Muscle of back (tissue), 13 donors: ENCODE measurements at places on chromosomes 12 and 14. TPM values are rescaled to one million over a fixed set of nuclear protein-coding genes. Genes with fewer than 3 reads are reported as not detected.

DNA sequence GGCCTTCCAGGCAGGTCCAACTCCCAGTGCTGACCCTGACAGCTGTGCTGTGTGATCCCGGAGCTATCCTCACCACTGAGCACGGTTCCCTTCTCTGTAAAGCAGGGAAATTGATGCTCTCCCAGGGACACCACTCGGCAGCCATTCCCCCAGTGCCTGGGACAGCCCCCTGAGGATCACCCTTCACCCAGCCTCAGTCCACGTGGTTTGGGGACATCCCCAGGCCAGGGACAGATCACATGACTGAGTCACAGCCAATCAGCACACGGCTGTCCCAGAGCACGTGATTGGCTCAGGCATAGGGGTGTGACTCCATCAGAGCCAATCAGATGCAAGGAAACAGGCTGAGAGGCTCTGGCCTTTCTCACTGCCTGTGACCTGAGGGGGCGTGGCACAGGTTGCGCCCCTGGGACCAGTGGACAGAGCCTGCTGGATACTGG, 68.8 kb upstream of the SFSWAP start:
- no peak for DNase-seq

DNA sequence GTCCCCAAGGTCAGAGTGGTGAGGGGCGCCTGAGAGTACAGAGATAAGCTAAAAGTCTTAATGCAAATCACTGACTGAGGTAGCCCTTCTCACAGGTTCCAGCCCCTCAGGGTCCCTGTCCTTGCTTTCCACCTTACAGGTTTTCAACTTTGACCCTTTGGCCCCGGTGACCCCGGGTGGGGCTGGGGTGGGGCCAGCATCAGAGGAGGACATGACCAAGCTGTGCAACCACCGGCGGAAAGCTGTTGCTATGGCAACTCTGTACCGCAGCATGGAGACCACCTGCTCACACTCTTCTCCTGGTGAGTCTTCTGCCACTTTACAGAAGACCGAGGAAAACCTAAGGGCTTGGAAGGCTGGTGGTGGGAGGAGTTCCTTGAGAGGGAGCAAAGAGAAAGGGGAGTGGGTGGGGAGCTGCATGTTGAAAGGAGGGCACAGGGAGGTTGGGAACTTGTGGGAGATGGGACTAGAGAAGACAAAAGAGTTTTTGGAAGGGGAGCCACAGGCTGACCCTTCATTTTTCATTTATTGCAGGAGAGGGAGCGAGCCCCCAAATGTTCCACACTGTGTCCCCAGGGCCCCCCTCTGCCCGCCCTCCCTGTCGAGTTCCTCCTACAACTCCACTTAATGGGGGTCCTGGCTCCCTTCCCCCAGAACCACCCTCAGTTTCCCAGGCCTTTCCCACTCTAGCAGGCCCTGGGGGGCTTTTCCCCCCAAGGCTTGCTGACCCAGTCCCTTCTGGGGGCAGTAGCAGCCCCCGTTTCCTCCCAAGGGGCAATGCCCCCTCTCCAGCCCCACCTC, 2.4 kb downstream of the MBD6 start:
- DNase-seq: no peak

GRCh38 chr12:121939992-121940766, 21.8 kb downstream of the CFAP251 start:
- DNase-seq: no peak

- no peak for DNase-seq
Observed at GRCh38 chr14:24944800-24945199, 105.1 kb downstream of the STXBP6 start.

The DACT1 gene
- polyA plus RNA-seq: 24.1 TPM

DNA sequence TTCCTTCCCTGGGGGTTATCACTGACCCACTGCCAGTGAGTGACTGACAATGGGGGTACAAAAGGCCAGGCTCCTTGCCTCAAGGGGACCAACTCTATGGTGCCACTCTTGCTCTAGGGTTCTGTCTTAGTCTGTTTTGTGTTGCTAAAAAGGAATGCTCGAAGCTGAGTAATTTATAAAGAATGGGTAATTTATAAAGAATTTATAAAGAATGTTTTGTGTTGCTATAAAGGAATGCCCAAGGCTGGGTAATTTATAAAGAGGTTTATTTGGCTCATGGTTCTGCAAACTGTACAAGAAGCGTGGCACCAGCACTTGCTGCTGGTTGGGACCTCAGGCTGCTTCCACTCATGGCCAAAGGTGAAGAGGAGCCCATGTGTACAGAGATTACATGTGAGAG, 15.8 kb upstream of the RASSF8 start:
- no peak for DNase-seq

DNA sequence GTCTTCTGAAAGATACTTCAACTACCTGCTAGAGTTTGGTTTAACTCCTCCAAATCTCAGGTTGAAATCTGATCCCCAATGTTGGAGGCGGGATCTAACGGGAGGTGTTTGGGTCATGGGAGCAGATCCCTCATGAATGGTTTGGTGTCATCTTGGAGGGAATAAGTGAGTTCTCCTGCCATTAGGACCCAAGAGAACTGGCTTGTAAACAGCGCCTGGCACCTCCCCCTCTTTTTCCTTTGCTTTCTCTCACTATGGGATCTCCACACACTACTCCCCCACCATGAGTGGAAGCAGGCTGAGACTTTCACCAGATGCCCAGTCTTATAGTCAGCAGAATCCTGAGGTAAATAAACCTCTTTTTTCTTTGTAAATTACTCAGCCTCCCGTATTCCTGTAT, 2.5 kb downstream of the CNIH1 start:
- DNase-seq: no peak

- no peak for DNase-seq
Observed at GRCh38 chr12:117049295-117049694, 49.9 kb downstream of the TESC start.

The NACA gene
- 1,664 TPM for polyA plus RNA-seq

The INHBC gene
- polyA plus RNA-seq: 0.31 TPM

DNA sequence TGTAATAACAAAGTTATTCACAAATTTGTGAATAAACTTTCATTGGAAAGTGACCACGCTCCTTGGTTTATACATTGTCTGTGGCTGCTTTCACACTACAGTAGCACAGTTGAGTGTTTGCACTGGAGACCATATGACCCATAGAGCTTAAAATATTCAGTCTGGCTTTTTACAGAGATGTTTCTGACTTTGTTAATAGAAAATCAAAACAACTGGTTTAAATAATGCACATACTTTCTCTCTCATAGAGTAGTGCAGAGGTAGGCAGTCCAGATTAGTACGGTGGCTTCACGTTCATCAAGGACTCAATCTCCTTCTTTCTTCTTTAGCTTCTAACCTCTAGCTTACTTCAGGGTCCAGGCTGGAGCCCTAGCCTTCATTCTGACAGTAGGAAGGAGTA, 36.2 kb downstream of the PSEN1 start:
- no peak for DNase-seq

The FAM186B gene
- polyA plus RNA-seq: 0.66 TPM

DNA sequence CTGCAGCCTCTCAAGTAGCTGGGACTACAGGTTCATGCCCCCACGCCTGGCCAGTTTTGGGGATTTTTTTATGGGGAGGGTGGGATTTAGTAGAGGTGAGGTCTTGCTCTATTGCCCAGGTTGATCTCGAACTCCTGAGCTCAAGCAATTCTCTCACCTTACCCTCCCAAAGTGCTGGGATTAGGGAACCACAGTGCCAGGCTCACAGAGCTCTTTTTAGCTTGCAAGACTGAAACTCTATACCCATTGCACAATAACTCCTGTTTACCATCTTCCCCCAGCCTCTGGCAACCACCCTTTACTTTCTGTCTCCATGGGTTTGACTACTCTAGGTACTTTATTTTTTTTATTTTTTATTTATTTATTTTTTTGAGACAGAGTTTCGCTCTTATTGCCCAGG, 25.7 kb upstream of the CDK17 start:
- DNase-seq: no peak

GRCh38 chr14:22566845-22567244, 22.2 kb downstream of the DAD1 start:
- DNase-seq: no peak

DNA sequence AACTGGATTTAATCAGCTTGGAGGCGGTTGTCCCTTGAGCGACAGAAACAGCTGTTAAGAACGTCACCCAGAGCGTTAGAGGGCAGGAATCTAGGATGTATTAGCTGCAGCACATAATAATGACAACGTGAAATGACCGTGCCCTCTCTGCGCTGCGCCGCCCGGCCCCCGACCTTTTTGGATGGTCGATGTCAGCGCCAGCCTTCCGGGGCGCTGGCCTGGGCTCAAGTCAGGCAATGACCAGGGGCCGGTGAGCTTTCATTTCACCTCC, 427 bp upstream of the TMEM120B start:
- peak; percentile 92 for DNase-seq

DNA sequence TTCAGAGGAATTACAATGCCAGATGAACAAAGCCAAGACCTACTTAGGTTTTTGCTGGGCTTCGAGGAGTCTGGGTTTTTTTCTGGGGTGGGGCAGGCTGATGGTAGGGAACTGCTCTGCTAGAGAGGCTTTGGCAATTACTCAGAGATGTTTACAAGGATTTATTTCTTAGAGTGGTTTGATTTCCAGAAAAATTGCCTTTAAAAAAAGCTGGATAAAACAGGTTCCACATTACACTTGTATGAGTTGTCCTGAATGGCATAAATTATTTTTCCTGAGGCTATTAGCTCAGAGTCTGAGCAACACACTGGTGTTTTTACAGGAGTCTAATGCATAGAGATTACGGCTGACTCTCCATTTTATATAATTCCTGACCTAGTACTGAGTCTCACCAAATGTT, 118.5 kb upstream of the FRMD6 start:
- DNase-seq: no peak

The SP7 gene
- not detected for polyA plus RNA-seq

- no peak for DNase-seq
Observed at GRCh38 chr14:82854901-82855300, 1321.2 kb upstream of the SEL1L start.

The AQP2 gene
- polyA plus RNA-seq: 0.11 TPM

- no peak for DNase-seq
Observed at GRCh38 chr14:33566082-33566481, 384.8 kb downstream of the EGLN3 start.

DNA sequence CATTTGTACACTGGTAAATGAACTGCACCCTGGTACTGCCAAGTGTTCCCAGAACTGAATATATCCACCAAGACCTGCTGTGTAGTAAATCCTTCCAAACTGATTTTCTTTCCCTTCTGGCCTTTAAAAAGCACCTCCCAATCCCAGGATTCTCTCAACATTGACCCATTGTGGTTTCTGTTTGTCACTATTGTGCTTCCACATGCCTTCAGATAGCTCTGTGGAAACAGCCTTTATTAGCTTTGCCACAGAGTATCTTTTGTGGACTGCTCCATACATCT, 949 bp upstream of the KIF21A start:
- no peak for DNase-seq

GRCh38 chr12:106445959-106446358, 88.4 kb downstream of the POLR3B start:
- no peak for DNase-seq

The LAG3 gene
- 0.39 TPM for polyA plus RNA-seq

The MANSC4 gene
- polyA plus RNA-seq: 0.31 TPM

The SLC2A14 gene
- 0.13 TPM for polyA plus RNA-seq

- DNase-seq: no peak
Observed at GRCh38 chr14:23728791-23729190, 92.6 kb downstream of the DHRS2 start.

GRCh38 chr14:55201219-55202101, 10.1 kb upstream of the DLGAP5 start:
- no peak for DNase-seq

DNA sequence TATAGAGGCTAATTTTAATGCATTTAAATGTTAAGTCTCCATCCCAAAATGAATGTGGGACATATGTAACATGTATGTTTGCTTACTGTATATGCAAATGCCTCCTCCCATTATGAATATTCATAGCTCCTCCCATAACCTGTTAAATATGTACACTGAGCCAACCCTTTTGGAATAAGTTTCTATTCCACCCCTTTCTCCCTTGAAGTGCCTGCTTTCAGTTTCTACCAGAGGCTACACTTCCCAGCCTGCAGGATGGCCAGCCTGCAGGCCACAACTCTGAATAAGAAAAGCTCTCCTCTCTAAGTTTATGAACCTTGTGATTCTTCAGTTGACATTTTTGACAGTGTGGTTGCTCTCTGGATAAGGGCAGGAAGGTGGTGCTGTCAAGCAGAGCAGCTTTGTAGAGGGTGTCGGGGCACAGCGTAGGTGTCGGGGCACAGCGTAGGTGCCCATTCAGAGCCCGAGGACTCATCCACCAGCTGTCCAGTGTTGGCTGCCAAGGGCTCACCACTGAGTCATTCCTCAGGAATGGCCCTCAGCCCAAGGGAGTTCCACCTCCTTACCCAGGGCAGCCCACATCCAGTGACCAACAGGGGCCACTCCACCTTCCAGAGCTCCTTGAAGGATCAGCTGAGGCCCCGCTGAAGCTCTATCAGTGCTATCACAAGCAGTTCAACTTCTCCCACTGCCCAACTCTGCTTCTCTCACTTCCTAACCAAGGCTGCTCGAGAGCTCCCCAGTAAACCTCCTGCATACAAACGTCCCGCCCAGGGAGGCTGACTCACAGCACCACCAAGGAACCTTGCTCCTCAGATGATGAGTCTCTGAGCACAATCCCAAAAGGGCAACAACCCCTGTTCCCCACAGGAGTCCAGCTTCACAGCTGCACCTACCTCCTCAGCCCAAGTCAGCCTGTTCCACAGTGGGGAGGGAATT, 31.4 kb downstream of the VWF start:
- DNase-seq: no peak
